ENCODE measurements at places on chromosomes 12 and 14.

DNA sequence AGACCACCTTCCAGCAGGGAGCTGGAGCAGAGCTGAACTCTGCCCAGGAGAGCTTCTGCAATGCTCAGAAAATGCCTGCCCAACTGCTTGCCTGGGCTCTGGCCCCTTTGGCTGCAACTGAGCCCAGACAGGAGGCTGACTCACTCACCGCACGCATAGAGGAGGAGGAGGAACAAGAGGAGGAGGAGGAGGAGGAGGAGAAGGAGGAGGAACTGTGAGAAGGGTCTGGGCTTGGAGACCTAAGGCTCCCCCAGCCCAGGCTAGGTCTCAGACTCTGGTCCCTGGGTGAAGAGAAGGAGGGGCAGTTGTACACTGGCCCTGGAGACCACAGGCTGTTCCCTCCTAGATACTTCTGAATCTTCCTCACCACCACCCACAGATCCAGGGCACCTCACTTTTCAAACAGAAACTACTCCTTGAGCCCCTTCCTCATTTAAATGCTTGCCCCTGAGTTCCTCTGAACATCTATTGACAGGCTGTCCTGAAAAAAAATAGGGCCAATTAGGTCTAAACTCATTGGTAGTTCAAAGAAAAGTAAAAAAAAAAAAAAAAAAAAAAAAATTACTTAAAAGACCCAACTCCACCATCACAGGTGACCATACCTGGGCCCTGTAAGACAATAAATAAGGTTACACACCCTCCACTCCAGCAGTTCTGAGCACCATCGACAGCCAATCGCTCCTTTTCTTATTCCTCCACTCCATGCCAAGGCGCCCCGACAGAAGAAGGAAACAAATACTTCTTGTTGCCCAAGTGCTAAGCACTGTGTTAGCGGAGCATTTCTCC lies 674 bp downstream of the VDR start:
- DNase-seq, result peak; percentile 48

DNA sequence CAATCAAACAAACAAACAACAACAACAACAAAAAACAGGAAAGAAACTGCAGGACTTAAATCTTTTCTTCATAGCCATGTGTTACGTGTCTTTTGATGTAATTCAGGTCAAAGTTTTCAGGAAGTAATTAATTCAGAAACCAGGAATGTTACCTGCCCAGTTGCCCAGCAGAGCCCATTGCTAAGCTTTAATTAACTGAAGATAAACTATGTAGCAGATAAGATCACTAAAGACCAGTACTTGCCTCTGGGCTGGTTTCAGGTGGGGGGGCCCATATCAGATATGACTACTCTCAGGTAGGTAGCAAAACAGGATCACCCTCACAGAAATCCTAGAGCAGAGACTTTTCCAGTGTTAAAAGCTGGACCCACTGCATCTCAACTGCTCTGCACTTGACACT lies 69.2 kb downstream of the LIN7A start:
- DNase-seq, result no peak

DNA sequence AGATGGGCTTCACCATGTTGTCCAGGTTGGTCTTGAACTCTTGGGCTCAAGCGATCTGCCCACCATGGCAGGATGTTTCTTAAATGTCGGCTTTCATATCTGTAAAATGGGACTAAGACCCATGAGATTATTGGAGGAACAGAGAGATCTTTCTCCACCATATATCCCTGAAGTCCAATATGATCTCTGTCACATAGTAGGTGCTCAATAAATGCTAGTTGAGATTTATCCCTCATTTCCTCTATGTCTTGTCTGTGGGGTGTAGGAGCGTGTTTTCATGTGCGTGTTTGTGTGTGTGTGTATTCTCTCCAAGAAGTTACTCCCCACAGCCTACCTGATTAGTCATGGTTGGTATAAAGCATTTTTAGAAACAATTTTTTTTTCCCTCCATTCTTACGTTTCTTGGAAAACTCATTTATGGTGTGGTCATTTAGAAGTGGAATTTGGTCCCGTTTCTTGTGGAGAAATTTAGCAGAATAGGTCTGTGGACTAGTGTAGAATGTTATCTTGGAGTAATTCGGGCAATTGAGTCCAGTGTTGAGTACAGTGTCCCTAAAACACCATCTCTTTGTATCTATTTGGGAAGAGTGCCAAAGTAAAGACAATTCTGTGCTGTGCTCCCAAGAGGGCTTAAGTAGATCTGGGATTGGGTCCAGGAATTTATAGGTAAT lies 4.3 kb downstream of the STRAP start:
- no peak for DNase-seq

- peak; percentile 31 for DNase-seq
Measured at GRCh38 chr14:94888121-94888520, 118.2 kb upstream of the GSC start.

GRCh38 chr14:20331053-20331613 lies 1.9 kb downstream of the CCNB1IP1 start:
- no peak for DNase-seq

- DNase-seq, result peak; percentile 69
Measured at GRCh38 chr12:49893753-49894750, 9.6 kb downstream of the FAIM2 start.

- no peak for DNase-seq
Measured at GRCh38 chr12:40769846-40770245, 77.6 kb downstream of the CNTN1 start.

DNA sequence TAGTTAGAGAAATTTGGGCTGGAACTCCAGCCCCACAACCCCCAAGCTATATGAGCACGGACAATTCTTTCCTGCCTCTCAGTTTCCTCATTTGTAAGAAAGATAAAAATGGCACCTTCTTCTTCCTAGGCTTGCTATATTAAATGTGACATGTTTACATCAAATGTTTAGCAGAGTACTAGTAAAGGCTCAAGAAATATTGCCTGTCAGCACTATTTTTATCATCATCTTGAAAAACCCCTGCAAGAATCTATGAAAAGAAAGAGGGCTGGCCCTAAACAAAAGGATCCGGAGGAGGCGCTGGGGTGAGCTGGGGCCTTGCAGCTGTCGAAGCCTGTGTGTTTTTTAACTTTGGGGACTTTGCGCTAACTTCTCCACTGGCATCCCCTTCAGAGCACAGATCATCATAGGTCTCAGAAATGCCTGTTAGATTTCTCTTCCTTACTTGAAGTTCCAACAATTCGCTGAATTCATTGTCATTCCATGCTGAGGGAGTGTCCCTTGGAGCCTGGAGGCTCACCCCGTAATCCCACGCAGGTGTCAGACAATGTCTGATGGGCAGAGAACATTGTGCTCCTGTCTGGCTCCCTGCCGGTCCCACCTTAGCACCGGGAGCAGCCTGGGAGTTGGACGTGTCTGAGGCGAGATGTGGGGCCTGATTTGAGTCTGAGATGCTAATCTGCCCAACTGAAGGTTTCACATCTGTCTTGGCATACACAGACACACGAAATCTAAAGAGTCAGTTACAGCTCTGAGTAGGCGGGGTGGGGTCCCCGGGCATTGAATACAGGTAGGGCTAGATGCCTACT lies 206.8 kb downstream of the NUAK1 start:
- no peak for DNase-seq

- no peak for DNase-seq
Measured at GRCh38 chr12:93684716-93685115, 7.5 kb downstream of the CRADD start.

DNA sequence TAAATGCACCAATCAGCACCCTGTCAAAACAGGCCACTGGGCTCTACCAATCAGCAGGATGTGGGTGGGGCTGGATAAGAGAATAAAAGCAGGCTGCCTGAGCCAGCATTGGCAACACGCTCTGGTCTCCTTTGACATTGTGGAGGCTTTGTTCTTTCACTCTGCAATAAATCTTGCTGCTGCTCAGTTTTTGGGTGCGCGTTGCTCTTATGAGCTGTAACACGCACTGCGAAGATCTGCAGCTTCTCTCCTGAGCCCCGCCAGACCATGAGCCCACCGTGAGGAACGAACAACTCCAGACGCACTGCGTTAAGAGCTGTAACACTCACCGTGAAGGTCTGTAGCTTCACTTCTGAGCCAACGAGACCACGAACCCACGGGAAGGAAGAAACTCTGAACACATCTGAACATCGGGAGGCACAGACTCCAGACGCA lies 8.4 kb upstream of the PIANP start:
- no peak for DNase-seq

DNA sequence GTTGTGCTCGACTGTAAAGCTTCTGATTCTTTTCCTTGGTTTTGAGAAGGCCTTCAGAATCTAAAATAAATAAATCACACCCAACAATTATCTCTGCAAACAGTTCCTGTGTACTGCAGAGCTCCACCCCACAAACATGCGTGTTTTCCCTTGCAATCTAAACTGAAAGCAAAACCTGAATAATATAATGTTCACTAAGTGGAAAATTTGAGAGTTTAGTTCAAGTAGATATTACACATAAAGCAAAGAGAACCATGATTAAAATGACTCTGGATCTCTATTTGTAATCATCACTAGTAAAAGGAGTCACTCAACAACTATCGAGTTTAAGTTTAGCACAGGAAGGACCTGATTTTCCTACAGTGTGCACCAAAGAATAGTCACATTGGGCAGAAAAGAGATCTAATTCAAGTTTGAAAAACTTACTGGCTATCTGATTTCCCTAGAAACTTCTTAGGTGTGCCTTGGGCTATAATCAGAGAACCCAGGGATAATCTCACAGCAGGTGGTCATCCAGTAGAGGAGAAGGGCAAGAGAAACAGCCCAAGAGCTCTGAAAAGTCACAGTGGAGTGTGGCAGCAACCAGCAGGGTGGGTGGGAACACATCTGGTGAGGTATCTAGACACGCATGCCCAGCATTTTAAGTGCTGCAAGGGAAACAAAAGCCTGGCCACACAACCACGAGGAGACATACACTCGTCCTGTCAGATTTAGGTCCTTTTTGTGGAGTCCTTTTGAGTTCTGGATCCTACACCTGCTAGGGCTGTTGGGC lies 25.4 kb downstream of the ATG14 start:
- DNase-seq, result no peak

- no peak for DNase-seq
Measured at GRCh38 chr12:67661311-67662021, 12.9 kb downstream of the DYRK2 start.

GRCh38 chr12:73421832-73422231 lies 1115.8 kb upstream of the ATXN7L3B start:
- DNase-seq, result no peak

GRCh38 chr12:42834062-42834461 lies 244.5 kb upstream of the PRICKLE1 start:
- no peak for DNase-seq

DNA sequence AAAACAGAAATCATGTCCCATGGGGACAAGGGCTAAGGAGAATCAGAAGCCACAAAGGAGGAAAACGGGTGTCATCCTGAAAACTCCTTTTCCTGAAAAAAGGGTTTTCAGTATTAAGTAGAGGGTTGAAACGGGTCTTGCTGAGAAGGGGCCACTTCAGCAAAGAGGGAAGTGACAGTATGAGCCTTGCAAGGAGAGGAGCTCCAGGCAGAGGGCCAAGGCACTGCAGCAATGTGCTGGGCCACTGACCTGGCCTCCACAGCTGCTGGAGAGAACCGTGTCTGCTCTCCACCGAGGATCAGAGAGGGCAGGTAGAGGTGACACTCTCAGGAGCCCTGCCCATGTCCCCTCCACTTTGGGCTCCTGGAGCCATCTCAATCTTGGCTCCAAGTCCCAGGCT lies 103.3 kb downstream of the NCOR2 start:
- no peak for DNase-seq

GRCh38 chr12:76018111-76018510 lies 13.5 kb downstream of the PHLDA1 start:
- peak; percentile 52 for DNase-seq

Data from SW480 (cell line).